Endothelial cell of umbilical vein (primary cell): ENCODE measurements at places on chromosomes 6 and 20.

- DNase-seq: no peak
These were observed 117.5 kb upstream of the ID4 start for GRCh38 chr6:19719691-19720128.

DNA sequence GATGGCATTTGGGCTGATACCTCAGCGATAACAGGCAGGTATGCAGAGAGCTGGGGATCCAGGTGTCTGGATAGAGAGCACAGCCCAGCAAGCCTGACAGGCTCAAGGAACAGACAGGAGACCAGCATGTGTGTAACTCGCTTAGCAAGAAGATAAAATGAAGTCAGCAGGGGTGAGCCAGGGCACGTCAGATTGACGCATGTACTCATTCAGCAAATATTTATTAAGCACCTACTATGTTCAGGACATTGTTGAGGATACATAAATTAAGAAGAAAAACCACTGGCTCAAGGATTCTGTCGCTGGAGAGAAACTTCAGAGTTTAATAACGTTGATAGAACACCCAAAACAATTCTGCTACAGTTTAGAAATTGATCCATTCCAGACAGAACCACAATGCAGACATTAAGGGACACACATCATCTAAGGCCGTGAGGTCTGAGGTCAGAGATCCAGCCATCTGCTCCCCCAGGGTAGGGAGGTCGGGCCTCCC lies 1.0 kb upstream of the DUSP22 start:
- no peak for DNase-seq

DNA sequence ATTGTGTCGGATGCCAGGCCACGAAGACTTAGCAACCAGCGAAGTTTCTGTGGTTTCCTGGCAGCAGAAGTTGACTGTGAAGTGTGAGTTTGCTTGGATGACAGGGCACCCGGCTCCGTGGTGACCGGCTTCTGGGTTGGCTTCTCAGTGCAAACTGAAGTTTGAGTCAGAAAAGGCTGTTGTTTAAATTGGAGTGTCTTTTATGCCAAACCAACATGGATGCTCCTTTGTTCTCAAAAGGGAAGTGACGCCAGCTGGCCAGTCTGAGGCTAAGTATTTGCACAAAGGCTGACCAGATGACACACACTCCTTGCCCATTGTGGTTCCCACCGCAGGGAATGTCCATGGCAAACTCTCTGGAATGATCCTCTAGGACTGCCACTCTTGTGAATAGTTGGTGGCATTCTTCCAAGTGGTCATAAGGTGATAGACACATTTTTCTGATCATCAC lies 164.8 kb upstream of the QKI start:
- no peak for DNase-seq

DNA sequence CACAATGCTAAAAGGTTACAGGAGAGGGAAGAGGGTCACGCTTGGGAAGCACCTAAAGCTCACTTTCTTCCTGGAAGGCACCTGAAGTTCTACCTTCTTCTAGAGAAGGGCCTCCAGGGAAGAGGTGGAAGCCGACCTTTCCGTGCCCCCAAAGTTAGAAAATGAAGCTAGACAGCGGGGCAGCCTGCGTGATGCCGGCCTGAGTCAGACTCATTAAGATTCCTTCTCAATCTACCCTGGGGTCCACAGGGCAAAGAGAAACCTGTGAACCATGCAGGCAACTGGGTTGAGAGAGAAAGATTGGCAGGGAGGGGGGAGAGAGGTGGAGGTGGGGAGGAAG lies 54.8 kb upstream of the CCDC167 start:
- no peak for DNase-seq

- no peak for DNase-seq
These were observed 313.6 kb downstream of the ALDH8A1 start for GRCh38 chr6:134636186-134636799.

DNA sequence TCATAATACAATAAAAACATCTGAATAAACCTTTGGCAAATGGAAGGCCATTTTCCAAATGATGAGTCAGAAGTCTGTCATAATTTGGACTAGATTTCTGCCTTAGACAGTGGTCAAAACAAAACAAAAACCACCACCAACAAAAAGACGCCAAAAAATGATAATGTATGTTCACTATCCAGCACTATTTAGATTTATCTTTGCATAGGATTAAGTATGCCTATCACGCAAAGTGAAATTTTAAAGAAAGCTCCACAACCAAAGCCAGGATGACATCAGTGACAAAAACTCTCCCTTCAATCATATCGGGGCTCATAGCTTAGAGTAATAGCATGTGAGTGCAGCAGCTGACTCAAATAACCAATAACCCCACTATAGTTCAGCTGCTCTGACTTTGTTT lies 201.9 kb downstream of the MOXD1 start:
- peak; percentile 32 for DNase-seq

- no peak for DNase-seq
These were observed 144.6 kb downstream of the SOBP start for GRCh38 chr6:107634324-107635056.

DNA sequence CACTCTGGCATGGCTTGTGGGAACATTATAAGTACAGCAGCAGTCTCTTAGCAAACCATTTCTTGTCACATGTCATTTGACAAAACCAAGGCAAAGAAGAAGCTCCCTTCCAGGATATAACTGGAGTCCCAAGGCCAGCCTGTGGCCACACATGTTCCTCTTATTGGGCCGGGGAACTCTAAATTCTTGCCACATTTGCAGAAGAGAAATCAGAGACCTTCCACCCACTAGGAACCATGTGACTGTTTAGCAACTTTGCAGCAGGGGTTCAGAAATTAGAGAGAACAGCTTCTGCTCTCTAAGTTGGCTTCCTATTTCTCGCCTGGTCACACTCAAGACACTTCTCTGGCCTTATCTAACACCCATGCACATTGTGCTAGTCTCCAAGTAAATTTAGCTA lies 20.4 kb upstream of the MEP1A start:
- no peak for DNase-seq

- peak; percentile 85 for DNase-seq
These were observed 104.9 kb downstream of the SNX5 start for GRCh38 chr20:17863577-17864292.

GRCh38 chr6:81228912-81229555 lies 523.4 kb downstream of the TENT5A start:
- DNase-seq: no peak

DNA sequence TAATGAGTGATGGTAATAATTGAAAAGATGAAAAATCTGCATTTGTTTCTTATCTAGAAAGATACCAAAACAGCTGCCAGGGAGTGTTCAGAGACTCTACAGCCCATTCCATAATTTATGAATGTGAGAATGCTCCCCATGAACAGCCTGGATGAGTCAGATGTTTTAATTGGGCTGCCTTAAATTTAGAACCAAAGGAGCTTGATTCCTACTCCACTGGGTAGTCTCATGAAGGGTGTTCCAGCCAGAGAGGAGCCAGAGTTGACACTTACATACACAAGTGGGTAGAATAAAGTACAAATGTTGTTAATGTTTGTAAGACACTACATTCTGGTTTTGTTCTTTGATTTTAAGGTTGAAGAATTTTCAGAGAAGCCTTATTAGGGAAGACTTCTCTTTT lies 158.7 kb upstream of the PRND start:
- no peak for DNase-seq

GRCh38 chr20:48879612-48880245 lies 41.8 kb upstream of the ARFGEF2 start:
- DNase-seq: peak; percentile 24

DNA sequence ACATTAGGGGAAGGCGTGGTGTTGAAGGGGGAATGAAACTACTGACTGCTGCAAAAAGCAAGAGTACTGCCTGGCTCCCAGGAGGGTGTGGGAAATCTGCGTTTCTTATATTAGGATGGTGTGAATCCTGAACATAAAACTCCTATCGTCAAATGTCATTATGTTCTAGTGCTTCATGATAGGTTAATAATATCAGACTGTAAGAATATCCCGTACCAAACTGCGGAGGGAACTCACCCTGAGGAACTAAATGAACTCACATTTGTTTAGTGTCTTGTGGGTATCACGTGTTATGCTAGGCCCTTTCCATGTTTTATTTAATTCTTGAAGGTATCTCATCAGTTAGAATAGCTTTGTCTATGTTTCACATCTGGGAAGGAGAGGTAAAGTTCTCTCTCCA lies 610.7 kb downstream of the QKI start:
- DNase-seq: no peak

GRCh38 chr20:50062006-50062838 lies 50.7 kb downstream of the UBE2V1 start:
- no peak for DNase-seq

DNA sequence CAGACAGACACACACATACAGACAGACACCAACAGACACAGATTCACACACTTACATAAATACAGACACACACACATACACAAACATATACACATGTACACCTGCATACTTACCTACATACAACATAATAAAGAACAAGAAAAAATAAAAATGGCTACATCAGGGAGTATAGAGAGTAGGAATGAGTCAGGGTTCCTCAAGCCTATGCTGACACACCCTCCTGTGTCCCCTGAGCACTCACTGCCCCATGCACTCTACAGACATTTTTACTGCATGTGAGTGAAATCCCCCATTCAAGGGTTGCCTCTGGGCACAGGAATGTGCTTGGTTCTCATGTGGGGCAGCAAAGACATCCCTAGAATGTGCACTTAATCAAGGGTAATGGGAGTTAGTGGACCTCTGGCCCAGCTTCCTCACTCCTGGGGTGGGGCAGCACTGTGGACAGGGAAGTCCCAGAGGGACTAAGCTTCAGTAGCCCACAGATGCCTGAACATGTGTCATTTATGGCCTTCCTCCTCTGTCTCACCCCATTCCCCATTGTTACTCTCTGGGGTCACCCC lies 185.9 kb upstream of the FOXA2 start:
- no peak for DNase-seq

DNA sequence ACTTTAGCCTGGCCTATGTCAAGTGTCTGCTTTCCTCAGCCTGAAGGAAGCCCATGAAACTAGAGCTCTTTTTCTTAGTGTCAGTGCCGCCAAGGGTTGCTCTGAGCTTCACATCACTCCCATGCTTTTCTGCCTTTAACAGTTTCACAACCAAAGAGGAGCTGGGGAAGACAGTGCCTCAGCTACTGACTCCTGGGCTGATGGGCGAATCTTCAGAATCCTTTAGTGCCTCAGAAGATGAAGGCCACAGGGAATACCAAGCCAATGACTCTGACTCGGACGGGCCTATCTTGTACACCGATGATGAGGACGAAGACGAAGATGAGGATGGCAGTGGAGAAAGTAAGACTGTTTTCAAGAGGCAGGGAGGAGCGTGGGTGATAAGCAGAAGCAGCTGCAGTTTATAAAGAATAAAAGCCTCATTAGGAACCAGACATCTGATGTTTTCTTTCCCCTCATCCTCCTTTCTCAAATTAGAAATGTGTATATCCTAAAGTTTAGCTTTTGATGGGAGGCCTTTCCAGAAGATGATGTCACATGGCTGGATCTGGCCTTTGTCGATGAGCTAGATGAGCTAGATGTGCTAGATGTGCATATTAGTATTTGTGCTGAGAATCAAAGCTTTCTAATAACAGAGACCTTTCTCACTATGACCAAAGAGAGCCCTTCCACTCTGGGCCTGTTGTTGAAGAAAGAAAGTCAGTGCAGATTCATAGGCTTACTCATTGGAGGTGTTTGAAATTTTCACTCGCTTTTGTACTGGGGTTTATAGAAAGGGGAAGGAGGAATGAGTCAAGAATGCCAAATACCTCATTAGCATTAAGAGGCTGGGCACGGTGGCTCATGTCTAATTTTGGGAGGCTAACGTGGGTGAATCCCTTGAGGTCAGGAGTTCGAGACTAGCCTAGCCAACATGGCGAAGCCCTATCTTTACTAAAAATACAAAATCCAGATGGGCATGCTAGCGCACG lies 70.7 kb upstream of the LTV1 start:
- DNase-seq: no peak

DNA sequence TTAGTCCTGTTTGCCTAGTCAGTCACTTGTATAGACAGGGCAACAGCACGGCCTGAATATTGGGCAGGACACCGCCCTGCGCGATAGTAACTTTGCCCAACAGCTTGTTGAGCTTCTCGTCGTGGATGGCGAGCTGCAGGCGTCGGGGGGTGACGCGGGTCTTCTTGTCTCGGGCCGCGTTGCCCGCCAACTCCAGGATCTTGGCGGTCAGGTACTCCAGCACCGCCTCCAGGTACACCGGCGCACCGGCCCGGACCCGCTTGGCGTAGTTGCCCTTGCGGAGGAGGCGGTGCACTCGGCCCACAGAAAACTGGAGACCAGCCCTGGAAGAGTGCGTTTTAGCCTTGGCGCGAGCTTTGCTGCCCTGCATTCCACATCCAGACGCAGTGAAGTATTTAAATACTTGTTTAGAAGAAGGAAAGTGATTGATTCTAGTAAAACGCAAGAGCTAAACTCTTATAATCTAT lies 92.8 kb upstream of the BTN3A2 start:
- DNase-seq: no peak

GRCh38 chr6:21918041-21918440 lies 324.5 kb downstream of the SOX4 start:
- DNase-seq: no peak

DNA sequence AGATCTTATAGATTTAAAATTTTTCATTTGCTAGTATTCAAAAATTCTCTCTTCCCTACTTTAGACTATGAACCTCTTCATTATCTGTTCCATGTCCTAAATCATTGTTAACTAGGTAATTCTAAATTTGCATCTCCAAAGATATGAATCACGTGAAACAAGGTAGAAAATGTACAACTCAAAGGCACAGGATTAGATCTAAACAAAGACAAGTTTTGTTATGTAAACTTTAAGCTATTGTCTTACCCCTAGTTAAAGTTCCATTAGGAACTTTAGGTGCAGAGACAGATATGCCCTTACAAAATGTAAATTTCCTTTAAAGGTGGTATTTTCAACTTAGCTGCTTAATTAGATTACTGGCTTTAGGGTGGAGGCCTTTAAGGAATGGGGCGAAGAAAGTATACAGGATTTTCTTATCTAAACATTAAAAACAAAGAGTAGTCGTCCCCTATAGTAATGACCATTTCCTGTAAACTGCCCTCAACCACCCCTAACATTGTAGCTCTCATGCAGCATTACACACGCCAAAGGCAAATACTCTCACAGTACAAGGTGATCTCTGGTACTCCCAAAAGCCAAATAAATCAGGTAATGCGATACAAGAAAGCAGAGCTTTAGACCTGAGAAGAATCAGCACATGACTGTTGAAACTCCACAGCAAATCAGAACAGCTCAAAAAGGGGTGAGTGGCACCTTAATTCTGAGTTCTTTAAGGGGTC lies 57.4 kb upstream of the MRAP2 start:
- peak; percentile 50 for DNase-seq
